ENCODE measurements at places on chromosomes 4 and X. TPM values are rescaled to one million over a fixed set of nuclear protein-coding genes. Genes with fewer than 3 reads are reported as not detected.

The PAGE5 gene
- not detected for total RNA-seq

The HTN1 gene
- not detected for total RNA-seq

The CD38 gene
- 14.4 TPM for total RNA-seq

The MED14 gene
- total RNA-seq, result 27.1 TPM

The ASB11 gene
- total RNA-seq, result not detected

The SLC7A11 gene
- 17.6 TPM for total RNA-seq

The AFF2 gene
- not detected for total RNA-seq

The ZDHHC15 gene
- total RNA-seq, result not detected

The NAA11 gene
- not detected for total RNA-seq

The UGT8 gene
- 0.10 TPM for total RNA-seq

All from A549 treated with dexamethasone at 1 μM for 4 hours (cell line).